ENCODE measurements at places on chromosomes 11 and 22.

- DNase-seq = no peak
- no peaks in the 10 kb centered on the region for H3K36me3 ChIP-seq
- H3K4me3 ChIP-seq = no peak overlapping the region
- no peak overlapping the region for H3K27ac ChIP-seq
- no peaks in the 10 kb centered on the region for H3K4me1 ChIP-seq
- H3K27me3 ChIP-seq = no peaks in the 10 kb centered on the region
These were observed 1.9 kb downstream of the GRAMD4 start for GRCh38 chr22:46622081-46622521.

- no peak for DNase-seq
- no peak overlapping the region for H3K4me3 ChIP-seq
- no peaks in the 10 kb centered on the region for H3K36me3 ChIP-seq
- H3K27ac ChIP-seq = no peak overlapping the region
- H3K4me1 ChIP-seq = no peaks in the 10 kb centered on the region
These were observed 16.6 kb upstream of the BCR start for GRCh38 chr22:23163665-23164064.

DNA sequence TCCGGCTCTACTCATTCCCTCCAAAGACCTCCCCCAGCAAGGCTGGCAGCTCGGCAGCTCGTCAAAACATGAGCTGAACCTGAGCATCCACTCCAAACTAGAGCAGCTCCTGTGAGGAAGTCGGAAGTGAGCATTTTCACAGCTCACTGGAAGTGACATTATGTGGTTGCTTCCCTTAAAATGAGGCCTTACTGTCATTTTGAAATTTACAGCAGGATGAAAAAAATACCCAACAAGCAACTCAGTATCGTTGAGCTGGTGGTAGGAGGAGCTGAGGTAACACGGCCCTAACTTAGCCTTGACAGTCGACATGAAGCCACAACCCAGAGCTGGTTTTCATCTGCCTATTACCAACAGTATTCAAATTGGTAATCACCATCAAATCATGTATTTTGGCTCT, 38.0 kb upstream of the ARFGAP3 start:
- no peaks in the 10 kb centered on the region for H3K4me1 ChIP-seq
- no peaks in the 10 kb centered on the region for H3K27me3 ChIP-seq
- H3K4me3 ChIP-seq = no peak overlapping the region

DNA sequence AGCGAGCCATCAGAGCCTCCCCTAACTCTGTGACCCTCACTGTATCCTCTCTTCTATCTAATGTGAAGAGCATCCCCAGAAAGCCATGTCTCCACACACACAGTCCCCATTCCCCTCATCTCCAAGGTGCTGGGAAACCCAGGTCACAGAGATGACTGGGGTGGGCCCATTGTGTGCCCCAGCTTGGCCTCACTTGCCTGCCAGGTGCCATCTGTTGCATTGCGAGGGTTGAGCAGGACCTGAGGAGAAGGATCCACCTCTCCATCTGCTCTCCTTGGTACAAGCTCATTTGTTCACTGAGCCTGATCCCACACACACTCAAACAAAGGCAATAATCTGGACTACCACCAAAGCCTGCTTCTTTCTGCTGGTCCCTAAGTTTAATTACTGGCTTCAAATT, 118.8 kb downstream of the SPATA19 start:
- no peaks in the 10 kb centered on the region for H3K4me1 ChIP-seq
- no peaks in the 10 kb centered on the region for H3K36me3 ChIP-seq
- H3K27me3 ChIP-seq = no peaks in the 10 kb centered on the region
- H3K4me3 ChIP-seq = no peak overlapping the region

GRCh38 chr11:117495357-117495756, 167.7 kb downstream of the CEP164 start:
- H3K27ac ChIP-seq = no peak overlapping the region
- no peaks in the 10 kb centered on the region for H3K36me3 ChIP-seq
- H3K4me3 ChIP-seq = no peak overlapping the region
- H3K4me1 ChIP-seq = peaks cover 6% of the 10 kb centered on the region
- no peak for DNase-seq
- H3K27me3 ChIP-seq = no peaks in the 10 kb centered on the region

DNA sequence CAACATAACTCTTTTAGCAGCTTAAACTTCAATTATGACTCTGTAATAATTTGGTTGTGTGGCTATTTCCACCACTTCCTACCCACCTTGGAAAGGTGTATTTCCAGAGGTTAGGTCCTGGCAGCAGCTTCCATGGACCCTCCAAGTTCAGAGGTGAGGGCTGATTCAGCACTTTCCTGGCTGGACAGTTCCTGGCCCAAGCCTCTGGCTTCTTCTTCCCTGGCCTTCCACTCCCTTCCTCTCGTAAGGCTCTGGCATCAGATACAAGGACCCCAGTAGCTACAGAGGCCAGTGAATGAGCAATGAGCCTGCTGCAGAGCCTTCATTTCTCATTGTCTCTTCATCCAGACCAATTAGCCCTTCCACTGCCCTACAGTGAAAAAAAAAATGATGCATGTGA, 98.1 kb upstream of the KIRREL3 start:
- no peaks in the 10 kb centered on the region for H3K36me3 ChIP-seq
- no peak overlapping the region for H3K27ac ChIP-seq
- DNase-seq = peak; percentile 54
- H3K4me1 ChIP-seq = no peaks in the 10 kb centered on the region

DNA sequence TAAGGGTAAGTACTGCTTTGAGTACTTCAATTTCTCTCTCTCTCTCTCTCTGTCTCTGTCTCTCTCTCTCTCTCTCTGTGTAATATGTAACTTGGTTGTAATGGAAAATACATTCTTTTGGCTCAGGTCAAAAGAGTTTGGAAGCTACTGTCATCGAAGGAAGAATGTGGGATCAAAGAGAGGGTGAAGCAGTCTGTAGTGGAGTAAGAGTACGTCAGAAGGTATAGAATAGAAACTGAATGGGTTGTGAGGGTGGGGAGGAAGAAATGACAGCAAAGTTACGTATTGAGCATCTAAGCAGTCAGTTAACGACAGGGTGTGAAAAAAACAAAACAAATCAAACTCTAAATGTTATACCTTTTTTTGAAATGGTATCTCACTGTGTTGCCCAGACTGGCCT, 10.0 kb downstream of the NCAM1 start:
- no peak overlapping the region for H3K4me3 ChIP-seq
- no peaks in the 10 kb centered on the region for H3K4me1 ChIP-seq
- no peaks in the 10 kb centered on the region for H3K36me3 ChIP-seq
